ENCODE measurements at places on chromosomes 12 and 14.
A peak's percentile ranks its signal among the peaks of the same experiment; 100 is the strongest.

DNA sequence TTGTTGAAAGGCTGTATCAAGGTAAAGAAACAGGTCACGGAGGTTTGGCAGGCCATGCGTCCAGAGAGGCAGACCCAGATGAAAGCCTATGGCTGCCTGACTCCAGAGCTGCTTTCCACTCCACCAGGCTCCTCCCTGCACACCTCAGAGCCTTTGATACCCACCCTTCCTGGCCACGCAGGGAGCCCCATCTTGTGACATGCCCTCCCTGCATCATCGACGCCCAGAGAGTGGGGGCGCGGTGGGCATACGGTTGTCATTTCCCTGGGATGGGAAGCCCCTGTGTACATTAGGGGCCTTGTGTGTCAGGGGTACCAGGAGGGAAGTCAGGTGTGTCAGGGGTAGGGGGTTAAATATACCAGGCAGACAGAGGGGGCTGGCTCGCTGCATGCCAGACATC lies 30.3 kb upstream of the GPR68 start:
- DNase-seq, result no peak

DNA sequence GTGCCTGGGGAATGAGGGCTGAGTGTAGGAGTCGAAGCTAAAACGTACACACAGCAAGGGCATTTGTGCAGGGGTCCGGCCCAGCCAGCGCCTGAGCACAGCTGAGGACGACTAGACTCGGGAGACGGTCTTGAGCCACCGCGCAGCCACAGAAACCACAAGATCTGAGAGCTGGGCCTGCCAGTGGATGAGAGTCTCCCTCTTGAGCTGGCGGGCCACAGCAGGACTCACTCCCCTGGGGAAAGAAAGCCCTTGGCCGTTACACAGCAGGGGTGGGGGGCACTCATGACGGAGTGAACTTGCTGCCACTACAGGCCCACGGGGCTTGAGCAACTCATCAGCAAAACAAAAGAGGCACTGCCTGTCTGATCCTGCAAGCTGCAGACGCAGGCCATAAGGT lies 23.0 kb downstream of the STX2 start:
- no peak for DNase-seq

DNA sequence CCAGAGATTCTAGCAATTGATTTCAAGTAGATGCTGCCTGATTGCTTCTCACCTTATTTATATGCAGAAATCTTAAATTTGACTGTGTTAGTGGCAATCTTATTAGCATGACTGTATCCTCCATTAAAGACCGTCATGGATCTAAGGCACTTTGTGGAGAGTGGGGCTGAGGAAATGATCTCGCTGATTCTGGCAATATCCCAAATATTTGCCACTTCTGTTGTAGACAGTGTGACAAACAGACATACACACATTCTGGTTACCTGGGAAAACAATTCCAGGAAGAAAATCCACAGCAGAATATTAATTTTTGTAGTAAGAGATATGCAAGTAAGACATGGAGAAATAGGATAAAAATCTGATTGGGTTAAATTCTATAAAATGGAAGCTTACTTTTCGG lies 269.0 kb upstream of the G2E3 start:
- no peak for DNase-seq

- DNase-seq, result no peak
Measured at GRCh38 chr12:44929236-44929885, 53.2 kb upstream of the NELL2 start.

- DNase-seq, result no peak
Measured at GRCh38 chr12:132146772-132147422, 2.6 kb downstream of the NOC4L start.

DNA sequence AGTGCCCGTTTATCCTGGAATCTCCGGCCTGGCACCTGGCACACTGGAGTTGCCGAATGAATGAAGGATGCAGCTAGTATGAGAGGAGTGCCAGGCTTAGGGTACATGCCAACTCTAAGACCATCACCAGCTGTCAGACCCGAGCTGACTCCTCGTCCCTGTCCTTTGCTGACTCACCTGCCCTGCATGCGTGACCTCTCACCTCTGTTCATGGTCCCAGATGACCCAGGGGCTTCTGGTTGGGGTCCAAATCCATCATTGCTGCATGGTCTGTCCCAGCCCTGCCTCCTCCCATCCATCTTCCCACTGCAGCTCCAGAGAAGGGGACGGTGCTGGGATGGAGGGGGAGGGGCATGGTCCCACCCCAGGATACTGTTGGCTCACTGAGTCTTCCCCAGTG lies 9.9 kb upstream of the FAM222A start:
- no peak for DNase-seq

GRCh38 chr14:68146818-68147217 lies 327.2 kb downstream of the RAD51B start:
- DNase-seq, result no peak

DNA sequence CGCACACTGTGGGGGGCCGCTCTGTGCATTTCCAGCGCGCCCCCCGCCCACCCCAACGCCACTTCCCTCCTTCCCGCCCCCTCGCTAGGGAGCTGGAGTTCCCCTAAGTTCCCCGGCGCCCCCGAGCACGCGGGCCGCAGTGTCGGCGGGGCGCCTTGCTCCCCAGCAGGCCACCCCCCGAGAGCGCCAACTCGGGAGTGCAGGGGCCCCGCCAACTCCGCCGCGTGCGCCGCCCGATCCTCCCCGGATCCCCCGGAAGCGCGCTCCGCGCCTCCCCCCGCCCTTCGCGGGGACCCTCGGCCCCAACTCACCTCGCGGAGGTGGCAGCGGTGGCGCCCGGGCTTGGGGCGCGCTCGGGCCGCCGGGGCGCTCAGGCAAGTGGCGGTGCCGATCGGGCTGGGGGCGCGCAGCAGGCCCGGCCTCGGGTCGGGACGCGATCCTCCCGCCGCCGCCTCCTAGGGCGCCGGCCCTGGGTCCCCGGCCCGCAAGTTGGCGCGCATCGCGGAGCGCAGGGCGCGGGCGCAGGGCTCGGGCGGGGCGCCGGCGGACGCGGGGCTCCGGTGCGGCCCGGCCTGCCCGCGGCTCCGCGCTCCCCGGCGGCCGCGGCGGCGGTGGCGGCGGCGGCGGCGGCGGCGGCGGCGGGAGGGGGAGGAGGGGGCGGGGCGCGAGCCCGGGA lies at the start of gene NCOR2:
Gene NCOR2 (minus strand): TSS at position 616 of the 676 bp plus-strand sequence. CDS start 72,361 bp downstream, outside the sequence.
- peak; percentile 40 for DNase-seq

Data from stimulated activated CD4-positive, alpha-beta T cell treated with anti-CD3 and anti-CD28 coated beads, TNF-alpha, amount 100 ng/mL, for 4 hours (primary cell).